EL (cell line): ENCODE measurements at places on chromosomes 16 and 17.

- no peak for DNase-seq
These were observed 5.8 kb upstream of the RHOT2 start for GRCh38 chr16:662095-662494.

GRCh38 chr17:79137015-79137788, 62.6 kb downstream of the ENGASE start:
- DNase-seq, result no peak

DNA sequence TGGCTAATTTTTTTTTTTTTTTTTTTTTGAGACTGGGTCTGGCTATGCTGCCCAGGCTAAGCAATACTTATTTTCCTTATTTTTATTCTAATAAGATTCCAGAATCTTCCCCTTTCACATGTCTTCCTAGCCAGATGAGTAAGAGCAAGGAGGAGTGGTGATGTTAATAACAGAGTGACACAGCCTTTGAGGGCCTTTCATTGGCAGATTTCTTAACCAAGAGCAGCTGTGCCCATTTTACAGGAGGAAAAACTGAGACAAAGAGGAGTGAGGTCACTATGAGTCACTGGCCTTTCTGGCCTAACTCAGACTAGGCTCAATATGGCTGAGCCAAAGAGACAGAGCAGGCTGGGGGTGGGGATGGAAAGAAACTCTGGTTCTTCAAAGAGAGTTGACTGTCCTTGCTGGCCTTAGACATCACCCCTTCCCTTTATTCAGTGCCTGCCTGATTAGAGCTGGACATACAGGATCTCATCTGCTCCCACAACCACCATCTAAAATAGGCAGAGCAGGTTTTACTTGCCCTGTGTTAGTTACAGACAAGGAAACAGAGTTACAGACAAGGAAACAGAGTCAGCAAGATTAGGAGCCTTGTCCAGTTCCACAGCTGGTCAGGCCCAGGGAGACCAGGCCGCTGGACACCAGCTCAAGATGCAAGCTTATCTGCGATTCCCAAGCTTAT, 50.0 kb upstream of the TOB1 start:
- DNase-seq, result no peak

- no peak for DNase-seq
These were observed 24.5 kb downstream of the FCSK start for GRCh38 chr16:70478912-70479341.

GRCh38 chr16:51440131-51440889, 289.2 kb upstream of the SALL1 start:
- no peak for DNase-seq

- DNase-seq, result no peak
These were observed 6.6 kb downstream of the SEZ6 start for GRCh38 chr17:28999206-28999605.
